ENCODE measurements at places on chromosomes 5 and 9.

- DNase-seq: no peak
Measured at GRCh38 chr9:11039006-11039405, 426.2 kb upstream of the PTPRD start.

- no peak for DNase-seq
Measured at GRCh38 chr5:140011297-140011802, 31.7 kb downstream of the NRG2 start.

- no peak for DNase-seq
Measured at GRCh38 chr9:137902646-137903045, 25.1 kb downstream of the CACNA1B start.

DNA sequence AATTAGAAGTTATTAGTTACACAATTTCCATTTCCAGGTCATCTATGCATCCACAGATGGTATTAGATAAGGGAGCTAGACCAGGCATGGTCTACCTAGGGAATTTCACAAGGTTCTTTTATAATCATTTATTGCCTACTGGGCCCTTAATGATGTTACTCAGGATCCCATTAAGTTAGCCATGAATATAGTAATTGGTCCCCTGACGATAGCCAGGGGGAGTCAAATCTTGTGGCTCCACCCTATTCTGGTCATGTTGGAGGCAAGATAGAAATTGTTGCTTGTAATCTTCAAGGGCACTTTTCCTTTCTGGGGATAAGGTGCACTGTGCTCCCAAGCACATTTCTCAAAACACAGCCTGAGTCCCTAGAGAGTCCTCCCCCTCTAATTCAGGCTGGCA is 14.1 kb upstream of the ELL2 start:
- DNase-seq: no peak

DNA sequence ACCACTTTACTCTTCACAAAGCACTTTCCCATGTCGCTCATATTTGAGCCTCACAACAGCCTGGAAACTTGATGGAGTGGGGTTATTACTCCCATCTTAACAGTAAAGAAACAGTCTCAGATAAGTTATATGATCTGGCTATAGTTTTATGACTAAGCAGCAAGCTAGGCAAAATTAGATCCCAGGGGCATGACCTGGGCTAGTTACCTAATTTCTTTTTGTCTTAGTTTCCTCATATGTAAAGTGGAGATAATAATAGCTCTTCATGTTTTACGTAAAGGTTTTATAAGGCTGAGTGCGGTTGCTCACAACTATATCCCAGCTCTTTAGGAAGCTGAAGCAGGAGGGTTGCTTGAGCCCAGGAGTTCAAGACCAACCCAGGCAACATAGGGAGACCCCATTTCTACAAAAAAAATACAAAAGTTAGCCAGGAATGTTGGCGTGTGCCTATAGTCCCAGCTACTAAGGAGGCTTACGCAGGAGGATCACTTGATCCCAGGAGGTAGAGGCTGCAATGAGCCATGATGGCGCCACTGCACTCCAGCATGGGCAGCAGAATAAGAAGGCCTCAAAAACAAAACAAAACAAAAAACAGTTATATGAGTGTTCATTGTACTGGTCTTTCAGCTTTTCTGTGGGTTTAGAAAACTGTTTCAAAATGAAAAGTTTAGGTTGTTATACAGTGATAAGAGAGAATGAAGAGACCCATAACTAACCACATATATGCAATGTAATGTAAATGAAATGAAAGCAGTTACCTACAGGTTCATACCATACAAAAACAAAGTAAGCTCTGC is 6.5 kb upstream of the PLIN2 start:
- DNase-seq: no peak

- DNase-seq: no peak
Measured at GRCh38 chr5:19270153-19270552, 717.8 kb downstream of the CDH18 start.

GRCh38 chr5:150172556-150172955 is 6.0 kb downstream of the CDX1 start:
- DNase-seq: no peak

DNA sequence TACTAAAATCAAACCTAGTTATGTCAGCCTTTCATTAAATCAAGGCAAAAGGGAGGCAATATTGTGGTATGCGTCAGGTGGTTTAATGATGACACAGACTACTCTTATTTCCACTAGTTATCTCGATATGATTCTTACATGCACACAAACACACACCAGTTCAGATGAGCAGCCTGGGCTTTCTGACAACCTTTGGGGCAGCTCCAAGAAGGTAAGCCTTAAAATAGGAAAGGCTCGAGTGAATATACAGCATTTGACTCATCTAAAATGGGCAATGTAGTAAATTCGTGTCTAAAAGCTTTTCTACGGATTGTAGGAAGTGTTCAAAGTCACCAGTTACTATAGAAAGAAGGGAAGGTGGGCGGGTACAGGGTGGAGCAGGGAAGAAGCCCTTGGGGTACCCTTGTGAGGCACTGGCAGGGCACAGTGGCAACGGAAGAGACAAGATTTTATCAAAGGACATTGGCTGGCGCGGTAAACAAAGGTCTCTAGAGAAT is 1.9 kb downstream of the ANKH start:
- no peak for DNase-seq

- no peak for DNase-seq
Measured at GRCh38 chr9:71793386-71794105, 25.2 kb upstream of the CEMIP2 start.

GRCh38 chr5:65722575-65723403 is 784 bp downstream of the NLN start:
- DNase-seq: no peak

DNA sequence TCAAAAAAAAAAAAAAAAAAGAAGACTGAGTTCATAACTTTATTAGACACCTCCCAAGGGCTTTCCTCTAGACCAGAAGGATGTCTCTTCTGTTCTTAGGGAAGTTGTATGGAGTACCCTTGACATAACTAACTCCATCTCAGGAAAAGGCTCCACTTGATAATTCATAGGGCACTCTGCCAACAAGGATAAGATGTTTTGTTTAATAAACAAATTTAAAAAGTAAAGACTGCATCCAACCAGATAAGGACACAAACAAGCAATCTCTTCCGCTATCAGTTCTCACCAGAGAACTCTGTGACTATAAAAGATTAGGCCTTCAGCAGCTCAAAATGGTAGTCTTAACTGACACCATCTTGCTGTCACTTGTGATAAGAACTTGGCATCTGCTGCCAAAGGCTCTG is 65.8 kb downstream of the SFXN1 start:
- DNase-seq: no peak

DNA sequence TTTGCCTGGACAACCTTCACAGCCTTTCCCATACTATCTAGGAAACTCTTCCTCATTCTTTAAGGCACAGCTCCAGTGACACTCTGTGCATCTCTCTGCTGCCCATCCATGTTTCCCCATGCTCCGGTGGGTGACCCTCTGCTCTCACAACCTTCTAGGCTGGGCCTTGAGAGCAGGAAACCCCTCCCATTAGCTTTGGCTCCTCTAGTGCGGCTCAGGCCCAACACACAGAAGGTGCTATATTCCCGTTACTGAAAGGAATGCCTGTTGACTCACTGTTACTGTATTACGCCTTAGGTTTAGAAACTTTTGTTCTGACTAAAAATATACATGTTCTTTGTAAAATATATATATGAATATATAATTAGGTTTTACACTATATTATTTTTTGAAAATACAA is 8.1 kb upstream of the CCL28 start:
- DNase-seq: no peak

DNA sequence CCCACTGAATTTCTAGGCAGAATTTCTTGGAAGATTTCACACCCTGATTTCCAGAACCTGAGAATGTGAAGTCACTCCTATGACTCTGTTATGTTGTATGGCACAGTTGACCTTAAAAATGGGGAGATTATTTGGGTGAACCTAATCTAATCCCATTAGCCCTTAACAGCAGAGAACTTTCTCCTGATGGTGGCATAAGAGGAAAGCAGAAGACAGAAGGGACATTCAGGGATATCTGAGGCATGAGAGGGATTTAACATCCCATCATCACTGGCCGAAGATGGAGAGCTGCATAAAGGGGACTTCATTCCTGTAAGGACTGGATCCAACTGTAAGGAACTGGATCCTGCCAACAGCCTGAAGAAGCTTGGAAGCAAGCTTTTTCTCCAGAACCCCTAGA is 119.2 kb downstream of the ZNF622 start:
- DNase-seq: no peak

- DNase-seq: no peak
Measured at GRCh38 chr5:5422819-5423515, 490 bp downstream of the ICE1 start.

DNA sequence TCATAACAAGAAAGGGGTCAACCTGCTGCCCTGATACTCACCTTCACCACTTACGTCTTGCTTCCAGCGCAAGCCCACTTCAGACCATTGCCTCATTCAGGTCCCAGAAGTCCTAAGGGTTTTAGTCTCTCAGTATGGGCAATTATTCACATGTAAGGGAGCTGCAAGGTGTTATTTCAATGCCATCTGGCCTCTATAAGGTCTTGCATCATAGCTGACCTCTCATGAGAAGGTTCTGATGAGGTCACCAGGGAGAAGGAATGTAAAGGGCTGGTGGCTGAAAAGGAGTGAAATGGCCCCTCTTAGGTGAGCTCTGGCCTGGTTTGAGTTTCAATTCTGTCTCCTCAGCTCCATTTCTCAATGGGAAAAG is 1.5 kb upstream of the MARCHF3 start:
- no peak for DNase-seq

GRCh38 chr5:41883243-41883642 is 13.0 kb upstream of the OXCT1 start:
- no peak for DNase-seq

DNA sequence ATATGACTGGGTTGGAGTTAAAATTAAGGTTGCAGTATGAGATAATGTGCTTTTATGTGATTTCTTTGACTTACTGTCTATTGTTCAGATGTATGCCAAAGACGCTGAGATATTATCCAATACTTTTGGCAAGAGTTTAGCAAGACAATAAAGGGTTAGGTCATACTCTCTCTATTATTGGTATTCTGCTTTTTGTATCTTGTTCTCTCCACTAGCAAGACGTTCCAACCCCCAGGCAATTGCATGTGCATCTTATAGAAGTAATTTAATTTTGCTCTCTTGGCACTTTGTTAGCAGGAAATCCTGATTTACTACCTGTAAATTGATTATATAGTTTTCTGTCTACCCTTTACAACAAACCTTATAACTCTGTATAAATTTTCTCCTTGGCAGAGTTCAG is 1093.6 kb downstream of the CDH9 start:
- DNase-seq: no peak

DNA sequence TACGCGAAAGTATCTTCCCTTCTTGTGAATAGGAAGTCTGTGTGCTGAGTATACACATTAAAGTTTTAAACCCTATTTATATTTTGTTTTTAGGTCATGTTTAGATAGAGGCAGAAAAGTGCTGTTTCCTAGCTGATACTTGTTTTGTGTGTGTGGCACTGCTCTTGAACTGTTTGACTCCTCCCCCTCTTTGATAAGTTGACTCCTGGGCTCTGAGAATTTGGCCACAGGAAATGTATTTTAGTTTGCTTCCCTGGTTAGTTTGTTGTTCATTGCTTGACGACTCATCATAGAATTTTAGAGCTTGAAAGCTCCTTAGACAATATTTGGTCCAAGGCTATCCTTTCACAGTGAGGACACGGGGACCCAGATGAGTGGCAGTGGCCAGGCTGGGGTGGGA is 2.0 kb upstream of the CDC14B start:
- DNase-seq: no peak

GRCh38 chr5:122507581-122507980 is 195.5 kb downstream of the SNCAIP start:
- no peak for DNase-seq

DNA sequence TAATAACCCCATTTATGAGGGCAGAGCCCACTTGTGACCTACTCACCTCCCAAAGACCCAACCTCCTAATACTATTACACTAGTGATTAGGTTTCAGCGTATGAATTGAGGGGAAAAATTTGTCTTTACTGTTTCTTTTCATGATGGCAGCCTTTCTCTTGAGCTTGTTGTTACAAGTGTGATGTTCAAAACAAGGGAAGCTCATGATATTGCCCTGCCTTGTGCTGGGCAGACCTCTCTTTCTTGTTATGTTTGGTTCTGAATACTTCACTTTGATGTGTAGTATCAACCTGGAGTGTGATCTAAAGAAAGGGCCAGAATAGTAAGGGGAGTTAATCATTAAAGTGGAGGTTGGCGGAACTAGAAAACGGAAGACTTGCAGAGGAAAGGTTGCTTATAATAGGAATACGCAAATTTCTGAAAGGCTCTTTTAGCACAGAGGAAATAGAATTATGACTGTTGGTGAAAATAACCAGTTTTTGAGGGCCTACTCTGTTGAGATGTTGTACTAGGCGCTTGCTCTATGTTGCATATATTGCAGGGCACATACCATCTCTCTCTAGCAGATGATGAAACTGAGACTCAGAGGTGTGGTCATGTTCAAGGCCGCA is 68.2 kb downstream of the MELK start:
- peak; percentile 25 for DNase-seq

DNA sequence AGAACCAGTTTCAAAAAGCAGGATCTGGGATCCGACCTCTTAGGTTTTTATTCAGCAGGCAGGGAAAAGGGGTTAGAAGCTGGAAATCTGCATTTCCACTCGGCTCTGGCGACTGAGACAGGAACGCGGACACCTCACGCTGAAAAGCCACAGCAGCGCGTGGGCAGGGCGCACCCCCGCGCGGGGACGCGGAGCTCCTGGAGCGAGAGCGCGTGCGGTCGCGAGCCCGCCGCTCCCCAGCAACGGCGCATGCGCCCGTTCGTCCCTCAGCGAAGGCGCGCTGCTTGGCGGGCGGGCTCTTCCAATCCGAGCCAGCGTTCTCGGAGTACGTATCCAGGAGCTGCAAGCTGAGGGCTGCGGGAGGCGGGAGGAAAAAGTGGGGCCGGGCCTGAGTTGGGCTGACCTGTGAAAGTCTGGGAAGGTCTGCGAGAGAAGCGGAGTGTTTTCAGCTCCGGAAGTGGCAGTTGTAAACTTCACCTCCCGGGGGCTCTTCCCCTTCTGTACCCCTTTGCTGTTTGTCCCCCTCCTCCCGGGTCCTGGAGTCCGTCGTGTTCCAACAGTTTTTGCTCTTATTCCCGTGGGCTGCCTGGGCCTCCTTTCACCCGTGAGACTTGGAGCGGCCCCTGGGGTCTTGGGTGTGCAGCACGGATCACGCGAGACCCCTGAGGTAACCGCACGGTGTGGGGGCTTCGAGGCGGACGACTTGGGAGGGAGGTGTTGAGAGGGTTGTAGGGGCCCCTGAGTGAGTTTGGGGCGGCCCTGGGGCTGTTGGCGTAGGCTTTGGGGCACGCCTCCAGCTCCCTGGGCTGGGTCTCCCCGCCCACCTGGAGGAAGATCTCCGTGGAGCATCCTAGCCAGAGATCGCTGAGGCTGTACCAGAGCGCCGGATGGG is at the start of gene CCDC171:
Gene CCDC171 (plus strand): TSS at position 408 of the 892 bp plus-strand sequence. CDS start 11,046 bp downstream, outside the sequence.
- DNase-seq: peak; percentile 97
